ENCODE measurements at places on chromosomes 4 and X. TPM values are rescaled to one million over a fixed set of nuclear protein-coding genes. Genes with fewer than 3 reads are reported as not detected.

The IDS gene
- 121 TPM for total RNA-seq

The CFAP47 gene
- 0.02 TPM for total RNA-seq

The MAOB gene
- 0.13 TPM for total RNA-seq

The TRIM2 gene
- total RNA-seq: 0.76 TPM

The DIPK2B gene
- not detected for total RNA-seq

The TMEM271 gene
- not detected for total RNA-seq

The AADAT gene
- 9.1 TPM for total RNA-seq

The PLP1 gene
- not detected for total RNA-seq

The RRH gene
- total RNA-seq: 0.06 TPM

The PRSS12 gene
- total RNA-seq: 0.41 TPM

The SORCS2 gene
- total RNA-seq: 4.7 TPM

The TMPRSS11F gene
- total RNA-seq: not detected

The ASMT gene
- total RNA-seq: not detected

The RTL9 gene
- 0.07 TPM for total RNA-seq

The MMRN1 gene
- not detected for total RNA-seq

The TCP11X1 gene
- total RNA-seq: not detected

The DKK2 gene
- not detected for total RNA-seq

The NAP1L2 gene
- total RNA-seq: 1.4 TPM

The H2BW2 gene
- not detected for total RNA-seq

The CYP4V2 gene
- 3.5 TPM for total RNA-seq

The CABS1 gene
- total RNA-seq: not detected

The USP26 gene
- not detected for total RNA-seq

The ATRX gene
- 17.4 TPM for total RNA-seq

The AFAP1 gene
- total RNA-seq: 39.6 TPM

The OFD1 gene
- total RNA-seq: 13.7 TPM

The FAT1 gene
- 163 TPM for total RNA-seq

The MAGEA12 gene
- 0.16 TPM for total RNA-seq

The GSX2 gene
- not detected for total RNA-seq

The ZCCHC18 gene
- total RNA-seq: 0.07 TPM

The PCYT1B gene
- total RNA-seq: not detected

The BANK1 gene
- 0.89 TPM for total RNA-seq

The KDR gene
- total RNA-seq: not detected

The FAM9B gene
- total RNA-seq: not detected

The DDX53 gene
- total RNA-seq: not detected

The LRBA gene
- 7.7 TPM for total RNA-seq

The CWH43 gene
- not detected for total RNA-seq

The SFRP2 gene
- not detected for total RNA-seq

The TRIM61 gene
- not detected for total RNA-seq

The RFC1 gene
- total RNA-seq: 20.3 TPM

The STARD8 gene
- total RNA-seq: 1.8 TPM

The SPANXN3 gene
- not detected for total RNA-seq

The ACOX3 gene
- 9.8 TPM for total RNA-seq

The GAGE12J gene
- not detected for total RNA-seq

The GATA1 gene
- total RNA-seq: not detected

The GAGE13 gene
- not detected for total RNA-seq

The PCDH7 gene
- total RNA-seq: 0.11 TPM

The ARFIP1 gene
- 15.5 TPM for total RNA-seq

The SPOCK3 gene
- total RNA-seq: 0.10 TPM

Data from A549 treated with DMSO at 1 μM for 4 hours (cell line).